ENCODE measurements at places on chromosomes 3 and 15.

DNA sequence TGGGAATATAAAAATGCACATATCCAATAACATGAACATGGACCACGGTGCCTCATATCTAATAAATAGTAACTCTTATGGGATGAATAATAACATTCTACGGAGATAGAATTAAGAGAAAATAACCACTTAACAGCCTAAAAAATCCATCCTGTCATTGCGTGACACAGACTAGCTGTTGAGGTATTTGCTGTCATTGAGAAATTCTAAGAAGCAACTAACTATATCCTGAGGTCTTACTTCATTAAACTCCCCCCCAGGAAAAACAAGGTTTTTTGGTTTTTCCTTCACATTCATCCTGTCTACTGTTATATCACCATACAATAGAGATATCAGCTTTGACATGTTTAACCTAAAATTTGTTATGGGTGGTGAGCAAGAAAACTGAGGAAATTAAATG, 14.3 kb downstream of the CEP152 start:
- DNase-seq, result no peak

DNA sequence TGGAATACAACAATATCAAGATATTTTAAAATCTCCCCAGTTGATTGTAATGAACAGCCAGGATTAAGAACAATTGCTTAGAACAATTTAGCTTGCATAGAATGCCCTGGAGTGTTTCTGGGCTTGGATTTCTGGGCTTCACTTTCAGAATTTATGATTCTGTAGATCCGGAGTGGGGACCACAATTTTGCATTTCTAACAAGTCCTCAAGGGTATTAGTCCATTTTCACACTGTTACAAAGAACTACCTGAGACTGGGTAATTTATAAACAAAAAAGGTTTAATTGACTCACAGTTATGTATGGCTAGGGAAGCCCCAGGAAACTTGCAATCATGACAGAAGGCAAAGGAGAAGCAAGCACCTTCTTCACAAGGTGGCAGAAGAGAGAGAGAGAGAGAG, 54.3 kb upstream of the MYRIP start:
- no peak for DNase-seq

GRCh38 chr15:30921106-30921505, 17.4 kb downstream of the FAN1 start:
- DNase-seq, result no peak

DNA sequence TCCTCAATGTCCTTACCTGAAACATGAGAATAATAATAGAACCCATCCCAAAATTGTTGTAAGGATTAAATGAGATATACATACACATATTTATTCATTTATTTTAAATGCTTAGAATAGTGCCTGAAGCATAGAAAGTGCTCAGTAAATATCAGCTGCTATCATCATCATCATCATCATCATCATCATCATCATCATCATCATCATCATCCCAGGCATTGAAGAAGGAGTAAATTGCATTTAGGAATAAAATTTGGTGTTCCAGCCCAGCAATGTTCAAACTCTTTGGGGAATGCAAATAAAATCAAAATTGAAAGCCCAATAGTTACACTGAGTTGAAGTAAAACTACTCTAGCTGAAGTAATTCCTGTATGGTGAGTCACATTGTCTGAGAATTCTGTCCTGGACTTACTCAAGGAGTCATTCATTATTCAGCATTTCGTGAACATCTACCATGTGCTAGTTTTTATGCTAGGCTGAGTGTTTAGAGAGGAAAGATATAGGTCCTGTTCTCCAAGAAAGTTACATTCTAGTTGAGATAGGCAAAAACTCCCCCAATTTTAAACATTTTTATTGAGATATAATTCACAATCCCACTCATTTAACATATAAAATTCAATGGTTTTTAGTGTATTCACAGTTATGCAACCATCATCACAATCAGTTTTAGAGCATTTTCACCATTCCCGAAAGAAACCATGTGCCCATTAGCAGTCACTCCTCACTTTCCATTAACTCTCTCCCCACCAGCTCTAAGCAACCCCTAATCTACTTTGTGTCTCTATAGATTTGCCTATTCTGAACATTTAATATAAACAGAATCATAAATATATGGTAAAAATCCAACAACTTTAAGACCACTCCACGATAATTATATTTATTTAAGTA, 107.2 kb downstream of the FRMD5 start:
- DNase-seq, result no peak

GRCh38 chr15:56679225-56679624, 54.1 kb downstream of the ZNF280D start:
- no peak for DNase-seq

GRCh38 chr3:158671821-158672214, 630 bp downstream of the LXN start:
- DNase-seq, result no peak

GRCh38 chr15:98187549-98187948, 227.0 kb downstream of the ARRDC4 start:
- DNase-seq, result no peak

- DNase-seq, result no peak
Measured at GRCh38 chr3:133874344-133874743, 21.3 kb downstream of the RAB6B start.

- no peak for DNase-seq
Measured at GRCh38 chr15:66006986-66007385, 137.7 kb downstream of the RAB11A start.

DNA sequence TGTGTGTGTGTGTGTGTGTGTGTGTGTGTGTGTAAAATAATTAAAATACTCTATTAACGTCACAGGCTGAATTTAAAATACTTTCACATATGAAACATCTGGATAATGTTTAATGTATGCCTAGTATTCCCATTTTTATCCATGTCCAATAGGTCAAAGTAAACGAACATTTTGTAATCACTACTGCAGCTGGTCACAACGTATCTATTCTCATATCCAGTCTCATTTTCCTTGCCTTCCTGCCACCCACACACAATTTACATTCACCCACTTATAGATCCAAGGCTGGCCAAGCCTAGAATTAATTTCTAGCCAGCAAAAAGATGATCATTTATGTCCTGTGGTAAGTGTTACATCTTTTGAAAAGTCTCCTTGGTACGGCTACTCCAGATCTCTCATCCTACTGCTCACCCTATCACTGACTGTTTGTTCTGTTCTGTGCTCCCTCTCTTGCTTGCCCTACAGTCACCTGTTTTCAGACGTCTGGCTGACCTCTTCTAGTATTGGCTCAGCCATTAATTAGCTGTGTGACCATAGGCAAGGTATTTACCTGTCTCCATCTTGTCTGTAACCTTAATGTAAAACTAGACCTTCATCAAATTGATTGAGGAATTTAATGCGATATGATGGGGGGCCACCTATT, 17.6 kb downstream of the SERPINI2 start:
- no peak for DNase-seq

DNA sequence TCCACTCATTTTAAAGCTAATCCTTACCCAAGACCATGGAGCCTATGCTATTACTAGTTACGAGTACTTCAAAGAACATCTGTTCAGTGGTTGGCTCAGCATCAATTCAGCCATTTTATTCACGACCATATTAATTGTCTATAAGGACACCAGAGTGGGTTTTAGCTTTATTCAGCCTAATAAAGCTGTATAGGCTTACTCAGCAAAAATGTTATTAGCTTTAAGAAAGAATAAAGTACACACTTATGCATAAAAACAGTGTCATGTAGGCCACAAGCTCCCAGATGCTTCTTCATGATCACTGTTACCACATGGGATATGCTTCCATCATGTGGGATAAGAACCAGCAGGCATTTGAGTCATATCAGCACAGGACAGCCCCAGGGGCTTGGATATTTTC, 87.4 kb upstream of the GPR149 start:
- no peak for DNase-seq

DNA sequence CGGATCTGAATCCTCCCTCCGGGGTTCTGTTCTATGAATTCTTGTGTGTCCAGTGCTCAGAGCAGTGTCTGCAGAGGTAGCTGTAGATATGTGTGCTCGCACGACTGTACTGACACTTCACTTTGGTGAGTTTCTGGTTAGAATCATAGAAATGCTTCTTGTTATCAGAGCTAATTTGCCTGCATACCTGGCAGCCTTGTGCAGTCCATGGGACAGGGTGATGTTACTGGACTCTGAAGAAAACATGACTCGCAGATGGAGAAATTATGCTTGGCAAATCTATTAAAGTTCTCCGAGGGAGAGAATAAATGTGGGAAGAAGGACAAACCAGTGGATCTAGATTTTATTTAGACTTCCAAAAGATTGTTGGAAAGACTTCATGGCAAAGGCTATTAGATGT, 12.2 kb downstream of the CGNL1 start:
- DNase-seq, result no peak

DNA sequence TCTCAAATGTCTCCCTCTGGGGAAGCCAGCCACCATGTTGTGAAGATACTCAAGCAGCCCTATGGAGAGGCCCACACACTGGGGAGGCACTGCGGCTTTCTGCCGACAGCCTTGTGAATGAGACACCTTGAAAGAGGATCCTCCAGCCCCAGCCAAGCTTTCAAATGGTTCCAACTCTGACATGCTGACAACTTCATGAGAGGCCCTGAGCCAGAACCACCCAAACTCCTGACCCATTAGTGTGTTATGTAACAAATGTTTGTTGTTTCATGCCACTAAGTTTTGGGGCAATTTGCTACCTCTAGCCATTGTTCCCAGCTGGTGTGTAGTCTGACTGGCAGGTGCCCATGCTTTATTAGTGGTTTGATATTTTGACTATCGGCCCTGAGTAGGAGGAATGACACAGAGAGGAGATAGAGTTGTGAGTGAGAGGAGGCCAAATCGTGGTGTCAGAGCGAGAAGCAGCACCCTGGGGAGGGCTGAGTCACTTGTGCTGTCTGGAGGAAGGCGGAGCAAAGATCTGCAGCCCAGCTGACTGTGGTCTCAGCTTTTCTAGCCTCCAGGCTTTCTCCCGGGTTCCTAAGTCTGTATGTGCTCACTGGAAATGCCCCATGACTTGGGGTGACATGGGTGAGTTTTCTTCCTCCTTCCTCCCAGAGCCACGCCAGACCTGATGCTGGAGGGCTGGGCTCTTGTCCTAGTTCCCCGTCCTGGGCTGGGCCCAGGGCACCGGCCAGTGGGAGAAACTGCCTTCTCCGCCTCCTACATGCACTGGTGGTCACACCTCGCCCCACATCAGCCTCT, 56.7 kb upstream of the BLM start:
- peak; percentile 77 for DNase-seq

GRCh38 chr3:16300307-16300706, 35.3 kb downstream of the OXNAD1 start:
- DNase-seq, result no peak

- DNase-seq, result no peak
Measured at GRCh38 chr3:172859041-172859440, 108.5 kb downstream of the ECT2 start.

DNA sequence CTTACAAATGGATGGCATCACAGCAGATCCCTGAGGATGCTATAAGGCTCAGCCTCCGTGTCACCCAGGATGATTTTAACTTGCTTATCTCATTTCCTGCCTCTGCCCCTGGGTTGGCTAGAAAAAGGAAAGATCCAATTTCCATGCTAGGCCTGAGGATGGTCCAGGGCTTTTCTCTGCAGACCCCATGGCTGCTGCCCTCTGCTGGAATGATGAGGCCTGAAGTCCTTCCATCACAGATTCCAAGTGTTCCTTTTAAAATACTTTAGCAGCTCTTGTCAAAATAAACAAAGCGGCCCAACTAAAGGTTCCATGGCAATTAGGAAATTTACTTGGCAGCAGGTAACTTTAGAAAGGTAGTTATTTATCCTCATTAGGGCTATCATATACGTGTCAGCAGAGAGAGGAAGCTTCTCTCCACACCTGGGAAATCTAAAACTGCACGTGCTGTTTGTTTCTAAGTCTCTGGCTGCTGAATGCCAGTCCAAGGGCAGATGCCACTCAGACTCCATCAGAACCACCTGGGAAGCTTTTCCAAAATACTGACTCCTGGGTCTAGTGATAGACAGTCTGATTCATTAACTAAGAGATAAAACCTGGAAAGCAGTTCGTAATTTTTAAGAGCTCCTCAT, 401.9 kb upstream of the IL12A start:
- DNase-seq, result no peak

- DNase-seq, result no peak
Measured at GRCh38 chr15:78315686-78316282, 16.4 kb upstream of the SKIC8 start.

- DNase-seq, result no peak
Measured at GRCh38 chr3:174891524-174892203, 32.5 kb downstream of the NAALADL2 start.

DNA sequence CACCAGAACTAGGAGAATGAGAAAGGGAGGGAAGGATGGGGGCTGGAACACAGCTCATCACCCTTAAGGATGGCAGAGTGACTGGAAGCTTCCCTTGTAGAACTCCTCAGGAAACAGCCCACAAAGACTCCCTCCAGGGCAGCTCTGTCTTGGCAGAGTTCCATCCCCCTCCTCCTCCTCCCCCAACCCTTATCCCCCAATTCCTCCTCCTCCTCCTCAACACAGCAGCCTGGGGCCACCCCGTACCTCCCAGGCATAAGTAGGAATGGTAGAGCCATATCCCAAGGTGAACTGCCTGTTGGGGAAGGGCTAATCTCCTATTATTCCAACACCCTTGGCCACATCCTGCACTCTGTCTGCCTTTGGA, 38.8 kb downstream of the ADCY5 start:
- no peak for DNase-seq

- DNase-seq, result no peak
Measured at GRCh38 chr3:123083383-123084124, 16.7 kb downstream of the PDIA5 start.

DNA sequence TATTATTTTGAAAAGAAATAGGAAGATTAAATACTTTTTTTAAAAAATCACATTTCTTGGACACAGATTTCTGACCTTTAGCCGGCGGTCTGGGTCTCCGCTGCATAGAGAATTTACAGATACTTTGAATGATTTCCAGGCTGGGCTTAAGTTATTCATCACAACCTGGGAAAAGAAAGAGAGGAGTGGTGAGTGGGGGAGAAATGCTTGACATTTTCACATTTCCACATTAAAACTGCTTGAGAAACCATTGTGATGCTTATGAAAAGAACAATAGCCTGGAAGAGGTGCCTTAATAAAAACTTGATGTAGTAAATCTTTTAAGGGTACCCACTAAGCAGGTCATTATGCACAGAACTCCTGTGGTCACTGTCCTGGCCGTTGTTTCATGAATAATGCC, 166.8 kb upstream of the MRPL3 start:
- DNase-seq, result no peak

- peak; percentile 79 for DNase-seq
Measured at GRCh38 chr15:41971089-41971894, 1.1 kb downstream of the EHD4 start.

- DNase-seq, result no peak
Measured at GRCh38 chr15:91865950-91866349, 12.4 kb downstream of the SLCO3A1 start.

- no peak for DNase-seq
Measured at GRCh38 chr3:160709477-160710182, 32.7 kb downstream of the ARL14 start.

DNA sequence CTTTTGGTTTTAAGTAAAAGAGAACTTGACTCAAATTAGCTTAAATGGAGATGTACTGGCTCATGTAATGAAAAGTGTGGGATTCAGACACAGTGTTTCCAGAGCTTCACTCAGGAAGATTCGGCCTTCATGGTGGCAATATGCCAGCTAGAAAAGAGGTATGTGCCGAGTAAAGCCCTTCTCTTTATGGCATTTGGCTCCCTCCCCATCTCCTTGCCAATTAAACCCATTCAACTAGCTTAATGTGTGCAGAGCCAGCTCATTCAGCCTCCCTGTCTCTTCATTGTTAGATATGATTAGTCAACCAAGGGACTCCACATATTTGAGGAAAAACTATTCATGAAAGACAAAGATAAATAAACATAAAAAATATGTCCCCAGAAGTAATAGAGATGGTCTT, 15.0 kb upstream of the TRANK1 start:
- no peak for DNase-seq
